MV-4-11 (cell line): ENCODE measurements at places on chromosomes 1 and 21.

DNA sequence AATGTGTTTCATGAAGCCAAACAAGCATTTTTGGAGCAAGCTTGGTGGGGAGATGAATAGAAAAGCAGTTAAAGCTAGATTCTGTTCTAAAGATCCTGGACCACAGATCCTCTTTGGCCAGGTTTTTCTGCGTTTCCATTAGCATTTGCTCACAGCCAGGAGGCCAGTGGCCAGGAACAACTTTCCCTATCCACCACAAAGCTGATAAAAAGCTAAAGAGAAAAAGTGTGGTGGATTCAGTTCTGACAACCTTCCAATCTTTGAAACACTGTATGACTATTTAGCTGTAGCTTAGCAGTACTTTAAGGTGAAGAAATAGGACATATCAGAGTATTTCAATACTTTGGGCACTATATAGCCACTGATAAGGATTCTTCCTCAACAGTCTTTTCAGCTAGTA is 3.0 kb upstream of the NEK7 start:
- no peak for DNase-seq

DNA sequence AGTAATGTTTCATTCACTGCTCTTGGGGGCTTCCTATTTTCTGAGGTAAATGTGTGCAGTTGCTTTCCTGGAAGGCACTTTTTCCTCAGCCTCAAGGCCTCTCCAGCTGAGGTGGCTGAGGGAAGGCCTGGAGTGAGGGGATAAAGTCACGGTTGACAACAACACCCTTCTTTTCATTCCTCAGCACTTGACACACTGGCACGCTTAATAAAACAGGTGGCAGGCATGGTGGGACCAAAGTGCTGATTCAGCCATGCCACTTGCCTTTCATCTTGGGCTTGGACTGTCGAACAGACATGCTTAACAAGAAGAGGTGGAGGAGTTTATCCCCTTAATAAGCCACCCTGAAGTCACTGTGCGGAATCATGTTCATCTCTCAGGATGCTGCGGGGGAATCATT is 23.6 kb upstream of the GRHL3 start:
- DNase-seq, result no peak

- DNase-seq, result peak; percentile 86
Measured at GRCh38 chr1:56472860-56473259, 106.5 kb downstream of the PLPP3 start.

DNA sequence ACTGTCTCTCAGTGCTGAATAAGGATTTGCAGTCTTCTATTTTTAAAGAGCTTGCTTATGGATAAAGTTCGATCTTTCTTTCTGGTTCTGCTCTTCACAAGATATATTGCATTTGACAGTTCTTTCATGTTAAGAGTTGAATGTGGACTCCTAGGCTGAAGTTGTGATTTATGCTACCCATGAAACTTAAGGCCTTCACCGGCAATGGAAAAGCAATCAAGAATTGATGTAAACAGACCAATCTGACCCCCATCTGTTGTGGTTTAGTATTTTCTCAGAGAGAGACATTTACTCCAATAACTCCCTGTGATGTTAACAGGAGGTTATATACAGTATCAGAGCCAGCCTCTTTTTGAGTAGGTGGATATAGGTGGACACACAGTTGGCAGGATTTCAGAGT is 165.8 kb downstream of the PAPPA2 start:
- DNase-seq, result no peak

DNA sequence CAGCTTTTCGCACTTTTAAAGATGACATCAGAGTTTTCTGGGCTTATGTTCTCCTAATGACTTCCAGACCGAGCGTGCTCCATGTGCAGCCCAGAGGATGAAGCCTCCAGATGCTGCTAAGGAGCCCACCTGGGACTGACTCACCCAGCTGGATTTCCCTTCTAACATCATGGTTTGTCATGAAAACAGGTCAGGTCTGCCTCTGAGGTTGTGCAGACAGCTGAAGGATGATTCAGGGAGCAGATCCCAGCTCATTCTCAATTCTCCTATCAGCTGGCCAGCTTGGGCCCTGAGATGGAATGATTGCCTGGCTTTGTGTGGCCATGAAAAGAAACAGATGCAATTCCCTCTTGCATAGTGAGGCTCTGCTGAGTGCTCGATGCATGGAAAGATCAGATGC is 123.9 kb upstream of the DUSP10 start:
- no peak for DNase-seq

- DNase-seq, result peak; percentile 95
Measured at GRCh38 chr1:115829023-115829674, 11.8 kb downstream of the NHLH2 start.

DNA sequence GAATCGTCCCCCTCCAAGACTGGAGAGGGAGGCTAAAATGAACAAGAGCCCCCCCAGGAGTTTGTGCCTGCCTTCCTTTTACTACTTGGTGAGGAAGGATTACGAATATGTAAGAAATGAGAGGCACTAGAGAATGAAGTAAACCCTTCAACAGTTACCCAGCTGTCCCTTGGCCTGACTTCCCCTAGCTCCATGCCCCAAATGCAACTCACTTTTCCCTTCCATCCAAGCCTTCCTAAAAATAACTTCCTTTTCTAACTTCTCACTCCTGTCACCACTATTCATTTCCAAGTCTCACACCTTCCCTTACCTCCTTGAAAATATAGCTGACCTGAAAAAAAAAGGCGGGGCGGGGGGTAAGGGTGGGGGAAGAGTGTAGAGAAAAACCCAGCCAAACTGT is 96.6 kb upstream of the HNRNPU start:
- peak; percentile 47 for DNase-seq

GRCh38 chr1:147235822-147236221 is 6.7 kb upstream of the CHD1L start:
- DNase-seq, result no peak

DNA sequence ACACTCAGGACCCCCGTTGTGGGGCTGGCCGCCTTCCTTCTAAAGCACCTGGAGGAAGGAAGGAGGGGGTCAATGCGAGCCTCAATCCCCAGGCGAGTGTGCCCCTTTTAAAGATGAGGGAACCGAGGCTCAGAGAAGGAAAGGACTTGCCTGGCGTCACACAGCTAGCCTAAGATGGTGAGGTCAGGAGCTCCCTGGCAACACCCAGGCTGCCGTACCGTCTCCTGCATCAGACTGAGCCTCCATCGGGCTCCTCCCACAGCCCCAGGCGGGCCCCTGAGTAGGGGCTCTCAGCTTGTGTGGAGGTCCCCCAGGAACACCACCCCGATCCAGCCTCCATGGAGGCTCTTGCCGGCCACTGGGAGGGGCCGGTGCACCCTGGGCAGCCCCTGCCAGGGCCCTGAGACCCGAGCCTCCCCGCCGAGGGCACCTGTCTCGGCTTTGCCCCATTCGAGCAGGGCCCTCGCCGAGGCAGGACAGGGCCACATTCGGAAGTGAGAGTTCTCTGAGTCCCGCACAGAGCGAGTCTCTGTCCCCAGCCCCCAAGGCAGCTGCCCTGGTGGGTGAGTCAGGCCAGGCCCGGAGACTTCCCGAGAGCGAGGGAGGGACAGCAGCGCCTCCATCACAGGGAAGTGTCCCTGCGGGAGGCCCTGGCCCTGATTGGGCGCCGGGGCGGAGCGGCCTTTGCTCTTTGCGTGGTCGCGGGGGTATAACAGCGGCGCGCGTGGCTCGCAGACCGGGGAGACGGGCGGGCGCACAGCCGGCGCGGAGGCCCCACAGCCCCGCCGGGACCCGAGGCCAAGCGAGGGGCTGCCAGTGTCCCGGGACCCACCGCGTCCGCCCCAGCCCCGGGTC is at the start of gene AIRE:
TSS of gene AIRE (plus strand) at position 739 of the 855 bp plus-strand sequence. CDS start 131 bp downstream, outside the sequence.
- DNase-seq, result no peak

- DNase-seq, result no peak
Measured at GRCh38 chr1:234624724-234625117, 14.7 kb upstream of the IRF2BP2 start.

DNA sequence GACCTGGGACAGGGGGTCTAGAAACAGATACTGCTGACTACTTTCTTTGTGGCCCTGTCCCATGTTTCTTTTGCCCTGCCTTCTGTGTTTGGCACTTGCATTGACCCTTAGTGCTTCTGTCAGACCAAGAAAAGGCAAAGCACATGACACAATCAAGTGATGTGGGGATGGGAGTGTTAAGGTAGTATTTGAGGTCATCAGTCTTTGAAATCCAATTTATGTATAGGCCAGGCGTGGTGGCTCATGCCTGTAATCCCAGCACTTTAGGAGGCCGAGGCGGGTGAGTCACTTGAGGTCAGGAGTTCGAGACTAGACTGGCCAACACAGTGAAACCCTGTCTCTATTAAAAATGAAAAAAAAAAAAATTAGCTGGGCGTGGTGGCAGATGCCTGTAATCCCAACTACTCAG is 26.0 kb downstream of the SERBP1 start:
- DNase-seq, result peak; percentile 30

DNA sequence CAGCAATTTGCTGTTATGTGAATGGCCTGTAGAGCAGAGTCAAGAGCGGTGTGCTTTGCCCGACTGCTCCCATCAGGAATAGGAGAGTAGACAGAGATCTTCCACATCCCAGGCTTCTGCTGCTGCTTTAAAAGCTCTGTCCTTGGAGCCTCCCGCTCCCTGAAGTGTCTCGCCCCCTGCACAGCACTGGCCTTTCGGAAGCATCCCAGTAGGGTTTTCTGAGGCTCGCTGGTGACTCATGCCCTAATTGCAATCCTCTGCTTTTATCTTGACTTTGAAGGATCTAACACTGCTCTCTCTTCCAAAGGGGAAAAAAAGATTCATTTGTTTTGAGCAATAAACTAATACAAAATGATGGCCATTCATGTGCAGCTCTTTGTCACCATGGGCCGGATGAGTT is 13.3 kb upstream of the CD101 start:
- no peak for DNase-seq

- DNase-seq, result peak; percentile 99
Measured at GRCh38 chr21:26469789-26470188, 103.3 kb downstream of the CYYR1 start.

GRCh38 chr1:212207822-212208520 is 77.2 kb upstream of the PPP2R5A start:
- no peak for DNase-seq

GRCh38 chr1:103945774-103946173 is 196.1 kb downstream of the AMY1C start:
- DNase-seq, result peak; percentile 2

DNA sequence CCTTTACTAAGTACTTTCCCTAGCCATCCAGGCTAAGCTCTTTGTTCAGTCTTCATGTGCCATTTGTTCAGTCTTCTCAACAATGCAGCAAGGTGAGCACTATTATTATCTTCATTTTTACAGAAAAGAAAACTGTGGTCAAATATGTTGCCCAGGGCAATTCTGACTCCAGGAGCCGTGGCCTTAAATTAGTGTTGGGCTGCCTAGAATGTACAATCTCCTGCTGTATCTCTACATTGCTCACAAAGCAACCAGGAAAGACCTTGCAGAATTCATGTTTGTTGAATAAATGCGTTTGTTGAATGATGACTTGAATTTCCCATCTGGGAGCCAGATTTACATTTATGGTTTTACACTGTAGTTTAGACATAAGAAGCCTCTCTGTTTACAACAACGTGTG is 14.2 kb downstream of the CD101 start:
- no peak for DNase-seq

- peak; percentile 64 for DNase-seq
Measured at GRCh38 chr1:165686121-165686970, 12.0 kb downstream of the ALDH9A1 start.

DNA sequence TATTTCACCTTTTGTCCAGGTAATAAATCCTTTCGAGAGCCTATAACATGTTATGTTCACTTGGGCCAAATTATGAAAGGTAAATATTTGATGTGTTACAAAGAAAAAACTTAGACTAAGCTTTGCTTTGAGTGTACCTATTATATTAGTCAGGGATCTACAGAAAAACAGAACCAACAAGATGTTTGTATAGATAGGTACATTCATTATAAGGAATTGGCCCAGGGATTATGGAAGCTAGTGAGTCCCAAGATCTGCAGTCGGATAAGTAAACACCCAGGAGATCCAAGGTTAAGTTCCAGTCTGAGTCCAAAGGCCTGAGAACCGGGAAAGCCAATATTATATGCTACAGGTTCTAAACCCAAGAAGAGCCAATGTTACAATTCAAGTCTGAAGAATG is 234.5 kb downstream of the NRIP1 start:
- DNase-seq, result no peak

GRCh38 chr1:56844545-56845136 is 10.0 kb upstream of the C8A start:
- DNase-seq, result no peak

DNA sequence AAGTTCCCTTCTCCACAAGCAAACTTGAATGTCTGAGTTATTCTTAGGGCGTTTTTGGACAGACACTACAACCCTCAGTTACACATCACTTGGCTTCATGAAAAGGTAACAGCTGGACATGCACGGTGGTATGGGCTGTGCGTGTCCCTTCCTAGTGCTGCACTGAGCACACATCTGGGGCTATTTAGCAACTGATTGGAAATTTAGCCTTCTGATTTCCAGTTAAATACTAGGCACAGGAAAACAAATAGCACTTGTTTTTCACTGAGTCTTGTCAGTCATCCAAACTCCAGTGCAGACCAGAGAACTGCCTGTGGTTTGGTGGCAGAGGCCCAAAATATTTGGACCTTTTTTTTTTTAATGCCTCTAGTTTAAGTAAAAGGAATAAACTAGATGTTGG is 134.7 kb downstream of the TGFBR3 start:
- no peak for DNase-seq

- no peak for DNase-seq
Measured at GRCh38 chr21:45497846-45498645, 44.2 kb downstream of the SLC19A1 start.

DNA sequence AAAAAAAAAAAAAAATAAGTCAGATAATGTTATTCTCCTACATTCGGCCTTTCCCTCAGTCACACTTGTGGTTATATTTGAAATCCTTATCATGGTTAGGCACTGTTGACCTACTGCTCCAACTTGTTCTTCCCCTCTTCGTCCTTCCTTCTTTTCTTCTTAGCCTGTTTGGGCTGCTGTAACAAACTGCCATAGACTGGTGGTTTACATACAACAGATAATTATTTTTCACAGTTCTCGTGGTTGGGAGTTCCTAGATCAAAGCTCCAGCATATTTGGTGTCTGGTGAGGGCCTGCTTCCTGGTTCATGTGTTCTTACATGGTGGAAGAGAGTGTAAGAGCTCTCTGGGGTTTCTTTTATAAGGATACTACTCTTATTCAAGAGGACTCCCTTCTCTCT is 73.4 kb downstream of the RABGAP1L start:
- peak; percentile 35 for DNase-seq

GRCh38 chr21:17631195-17631594 is 18.5 kb upstream of the BTG3 start:
- no peak for DNase-seq

- no peak for DNase-seq
Measured at GRCh38 chr1:222781251-222781650, 33.6 kb upstream of the DISP1 start.

- no peak for DNase-seq
Measured at GRCh38 chr1:207502726-207503125, 6.8 kb downstream of the CR1 start.

GRCh38 chr1:91731815-91732214 is 154.1 kb downstream of the TGFBR3 start:
- DNase-seq, result no peak

- DNase-seq, result no peak
Measured at GRCh38 chr1:58576325-58576726, 726 bp downstream of the TACSTD2 start.
